ENCODE measurements at places on chromosomes 13 and 19. TPM values are rescaled to one million over a fixed set of nuclear protein-coding genes. Genes with fewer than 3 reads are reported as not detected.

GRCh38 chr19:2306971-2307370 lies 983 bp downstream of the LINGO3 start:
- DNase-seq: no peak

DNA sequence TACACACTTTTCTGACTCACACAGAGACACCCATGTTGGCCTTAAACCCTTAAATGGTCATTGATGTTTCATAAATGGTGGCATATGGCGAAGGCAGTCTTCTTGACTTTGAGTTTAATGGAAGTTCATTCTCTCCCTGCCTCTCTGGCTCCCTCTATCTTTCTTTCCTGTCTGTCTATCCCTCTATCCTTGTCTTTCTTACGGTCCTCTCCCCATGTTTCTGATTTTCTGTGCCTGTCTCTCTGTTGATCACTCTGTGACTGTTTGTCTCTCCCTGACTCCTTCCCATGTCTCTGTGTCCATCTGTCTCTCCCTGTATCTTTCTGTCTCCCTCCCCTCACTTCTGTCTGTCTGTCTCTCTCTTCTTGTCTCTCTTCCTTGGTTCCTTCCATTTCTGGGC lies 43.2 kb upstream of the SHKBP1 start:
- no peak for DNase-seq

GRCh38 chr13:24822640-24823039 lies 58.7 kb downstream of the RNF17 start:
- no peak for DNase-seq

DNA sequence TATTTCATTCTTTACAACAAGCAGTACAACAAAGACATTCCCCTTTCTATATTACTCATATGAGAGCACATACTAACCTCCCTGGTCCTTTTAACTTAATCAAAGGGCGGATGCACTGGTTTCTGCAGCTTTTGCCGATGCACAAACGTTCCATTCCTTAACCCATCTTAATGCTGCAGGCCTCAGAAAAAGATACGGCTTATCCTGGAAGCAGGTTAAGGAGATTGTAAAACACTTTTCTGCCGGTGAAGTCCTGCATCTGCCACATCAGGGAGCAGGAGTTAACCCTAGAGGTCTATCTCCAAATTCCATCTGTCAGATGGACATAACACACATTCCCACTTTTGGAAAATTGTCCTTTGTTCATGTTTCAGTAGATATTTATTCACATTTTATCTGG lies 11.5 kb upstream of the ZNF814 start:
- no peak for DNase-seq

GRCh38 chr13:95360464-95361097 lies 59.3 kb upstream of the ABCC4 start:
- DNase-seq: no peak

DNA sequence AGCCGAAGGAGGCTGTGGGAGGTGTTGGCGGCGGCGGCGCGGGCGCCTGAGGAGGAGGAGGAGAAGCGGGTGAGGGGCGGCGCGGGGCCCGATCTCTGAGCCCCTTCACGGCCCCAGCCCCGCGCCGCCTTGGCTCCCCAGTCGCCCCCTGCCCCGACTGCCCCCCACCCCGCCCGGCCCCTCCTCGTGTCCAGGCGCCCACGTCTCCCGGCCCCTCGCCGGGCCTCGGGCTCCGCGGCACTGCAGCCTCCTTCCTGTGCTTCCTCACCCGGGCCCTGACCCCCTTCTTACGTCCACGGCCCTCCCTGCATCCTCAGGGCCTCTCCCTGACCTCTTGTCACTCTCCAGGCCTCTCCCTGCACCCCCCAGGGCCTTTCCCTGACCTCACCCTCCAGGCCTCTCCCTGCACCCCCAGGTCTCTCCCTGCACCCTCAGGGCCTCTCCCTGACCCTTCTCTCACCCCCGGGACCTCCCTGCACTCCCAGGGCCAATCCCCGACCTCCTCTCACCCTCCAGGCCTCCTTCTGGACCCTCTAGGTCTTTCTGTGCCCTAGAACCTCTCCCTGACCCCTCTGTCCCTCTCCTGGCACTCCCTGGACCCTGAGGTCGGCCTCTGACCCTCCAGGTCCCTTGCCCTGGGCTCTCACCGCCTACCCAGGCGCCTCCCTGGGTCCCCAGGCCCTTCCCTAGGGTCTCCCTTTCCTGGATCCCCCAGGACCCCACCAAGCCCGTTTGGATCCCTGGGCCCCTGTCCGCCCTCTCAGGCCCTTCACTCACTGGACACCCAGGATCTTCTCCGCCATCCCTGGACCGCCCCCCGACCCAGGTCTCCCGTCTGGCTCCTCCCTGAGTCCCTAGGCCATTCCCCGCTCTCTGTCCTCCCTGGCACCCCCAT lies 460 bp downstream of the KMT5C start:
- peak; percentile 63 for DNase-seq

ZNF610 gene
- polyA plus RNA-seq: 2.9 TPM

GRCh38 chr13:68748038-68748437 lies 1359.6 kb upstream of the ATXN8OS start:
- DNase-seq: no peak

ZNF546 gene
- 1.2 TPM for polyA plus RNA-seq

ZNF235 gene
- polyA plus RNA-seq: 2.7 TPM

ZNF471 gene
- polyA plus RNA-seq: 4.0 TPM

DNA sequence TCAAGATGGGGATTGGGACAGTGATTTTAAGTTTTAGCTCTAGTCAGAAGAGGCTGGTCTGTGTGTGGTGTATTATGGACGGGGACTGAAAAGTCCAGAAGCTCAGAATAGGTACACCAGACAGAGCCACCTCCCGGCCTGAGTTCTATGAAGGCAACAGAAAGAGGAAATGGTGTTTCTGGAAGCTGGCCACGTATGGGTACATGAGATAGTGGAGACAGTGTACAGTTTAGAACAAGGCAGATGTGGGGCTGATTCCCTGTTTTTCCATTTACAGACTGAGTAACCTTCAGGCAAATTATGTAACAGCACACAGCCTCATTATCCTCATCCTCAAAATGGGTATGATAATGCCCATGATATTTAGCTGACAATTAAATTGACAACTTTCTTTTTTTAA lies 1.3 kb downstream of the ZNF175 start:
- DNase-seq: no peak

DNA sequence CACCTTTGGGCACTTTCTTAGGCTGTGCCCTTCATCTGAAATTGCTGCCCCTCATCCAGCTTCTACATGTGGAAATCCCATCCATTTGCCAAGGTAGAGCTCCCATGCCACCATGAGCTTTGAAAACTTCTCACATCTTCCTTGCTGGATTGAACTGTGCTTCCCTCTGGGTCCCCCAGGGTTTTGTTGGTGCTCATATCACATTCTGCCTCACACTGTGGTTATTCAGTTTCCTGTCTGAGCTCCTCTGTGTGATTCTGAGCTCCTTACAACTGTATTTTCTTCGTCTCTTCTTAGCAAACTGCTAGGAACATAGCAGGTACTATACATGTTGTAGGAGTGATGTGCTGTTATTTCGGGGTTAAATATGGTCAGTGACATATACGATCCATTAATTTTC lies 74.9 kb upstream of the KL start:
- no peak for DNase-seq

IL4I1 gene
- polyA plus RNA-seq: 0.35 TPM
